ENCODE measurements at places on chromosomes 5 and 9.

GRCh38 chr9:100084734-100085133, 14.1 kb downstream of the ERP44 start:
- no peak for DNase-seq

DNA sequence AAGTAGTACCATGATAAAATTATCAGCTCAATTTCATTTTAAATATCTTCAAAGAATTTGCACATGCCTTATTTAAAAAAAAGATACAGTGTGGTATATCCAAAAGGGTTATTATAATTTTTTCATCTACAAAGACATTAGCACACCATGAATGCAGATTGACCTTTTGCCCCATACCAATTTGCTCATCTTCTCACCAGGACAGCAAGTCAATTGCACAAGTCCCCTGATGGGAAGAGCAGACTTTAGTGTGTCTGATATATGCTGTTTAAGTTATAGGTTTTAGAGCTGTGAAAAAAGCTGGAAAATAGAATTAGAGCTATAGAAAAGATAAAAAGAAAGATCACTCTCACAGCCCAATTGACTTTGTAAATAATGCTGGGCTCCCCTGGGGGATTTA, 325.8 kb upstream of the CDH6 start:
- no peak for DNase-seq

DNA sequence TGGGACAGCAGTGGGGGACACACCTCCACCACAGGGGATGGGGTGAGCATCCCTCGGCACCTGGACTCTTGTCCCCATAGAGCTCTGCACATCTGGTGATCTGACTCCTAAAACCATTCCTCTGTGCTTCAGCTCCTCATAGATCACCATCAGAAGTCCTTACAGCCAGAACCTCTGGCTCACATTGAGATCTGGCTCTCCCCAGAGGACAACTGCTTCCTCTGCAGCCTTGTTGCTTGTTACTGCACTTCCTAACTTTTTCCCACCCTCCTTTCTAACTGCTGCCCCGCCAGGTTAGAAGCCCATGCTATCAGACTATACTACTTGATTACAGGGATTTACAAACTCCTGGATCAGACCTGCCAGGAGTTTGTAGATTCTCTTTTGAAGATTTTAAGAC, 64.5 kb downstream of the ARSB start:
- DNase-seq, result no peak

GRCh38 chr5:39422728-39423285, 2.0 kb downstream of the DAB2 start:
- no peak for DNase-seq

DNA sequence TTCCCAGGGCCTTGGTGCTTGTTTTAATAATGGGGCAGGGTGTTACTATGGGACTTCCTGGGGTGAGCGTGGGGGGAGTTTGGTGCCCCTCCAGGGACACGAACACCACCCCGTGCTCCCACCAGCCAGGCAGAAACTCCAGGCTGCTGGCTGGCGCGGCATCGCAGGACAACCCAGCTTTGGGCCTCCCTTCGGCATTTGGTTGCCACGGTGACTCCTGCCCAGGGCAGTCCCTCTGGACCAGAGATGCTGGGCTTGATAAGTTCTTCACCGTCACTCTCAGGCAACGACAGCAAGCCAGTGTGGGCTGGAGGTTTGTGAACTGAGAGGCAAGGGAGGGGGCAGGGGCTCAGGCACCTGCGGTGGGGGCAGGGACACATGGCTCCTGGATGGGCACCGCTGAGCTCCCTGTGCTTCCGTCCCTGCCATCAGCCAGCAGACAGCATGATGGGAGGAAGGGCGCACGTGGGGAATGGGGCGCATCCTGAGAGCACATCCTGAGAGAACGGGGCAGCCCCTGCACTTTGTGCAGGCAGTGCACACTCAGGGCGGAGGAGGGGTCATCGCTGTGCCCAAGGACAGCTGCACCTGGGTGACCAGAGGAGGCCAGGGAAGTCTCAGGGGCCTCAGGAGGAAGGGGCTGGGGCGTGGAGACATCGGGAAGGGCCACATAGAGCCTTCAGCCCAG, 116.4 kb downstream of the RXRA start:
- no peak for DNase-seq

GRCh38 chr9:115596021-115596745, 478.2 kb upstream of the TNC start:
- no peak for DNase-seq

DNA sequence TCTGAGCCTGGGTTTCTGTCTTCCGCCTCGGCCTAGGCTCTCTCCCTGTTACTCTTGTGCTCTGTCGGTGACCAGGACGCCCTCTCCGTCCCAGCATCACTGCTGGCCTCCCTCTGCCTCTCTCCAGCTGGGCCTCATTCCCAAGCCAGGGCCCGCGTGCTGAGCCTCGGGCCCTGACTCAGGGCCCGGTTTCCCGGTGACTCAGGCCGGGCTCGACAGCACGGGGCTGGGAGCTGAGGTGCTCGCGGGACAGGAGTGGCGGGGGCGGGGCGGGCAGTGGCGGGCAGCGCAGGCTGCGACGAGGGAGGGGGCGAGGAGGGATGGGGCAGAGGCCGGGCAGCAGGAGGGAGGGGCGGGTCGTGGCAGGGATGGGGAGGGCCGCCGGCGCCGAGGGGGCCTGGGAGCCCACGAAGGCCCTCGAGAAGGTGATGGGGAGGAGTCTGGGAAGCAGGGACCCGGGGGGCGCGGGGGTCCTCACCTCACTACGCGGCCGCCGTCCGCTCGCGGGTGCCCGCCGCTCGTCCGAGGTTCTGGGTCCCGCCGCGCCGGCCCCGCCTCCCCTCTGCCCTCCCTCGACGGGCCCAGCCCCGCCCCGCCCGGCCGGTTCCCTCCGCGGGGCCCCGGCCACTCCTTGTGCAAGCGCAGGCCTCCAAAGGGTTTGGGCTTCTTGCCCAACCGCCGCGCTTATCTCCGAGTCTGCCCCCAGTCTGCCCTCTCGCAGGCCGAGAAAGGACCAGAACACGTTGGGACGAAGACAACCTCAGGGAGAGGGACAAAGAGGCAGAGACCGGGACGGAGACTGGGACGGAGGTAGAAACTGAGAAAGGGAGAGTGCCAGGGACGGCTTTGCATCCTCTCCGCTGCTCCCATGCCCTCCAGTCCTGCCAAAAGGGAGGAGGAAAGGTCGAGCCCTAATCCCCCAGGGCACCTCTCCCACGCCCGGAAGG, at the start of gene ARAP3:
ARAP3 (minus strand) TSS at position 536 of the 947 bp plus-strand sequence. CDS start 1,744 bp downstream, outside the sequence.
- DNase-seq, result peak; percentile 41

DNA sequence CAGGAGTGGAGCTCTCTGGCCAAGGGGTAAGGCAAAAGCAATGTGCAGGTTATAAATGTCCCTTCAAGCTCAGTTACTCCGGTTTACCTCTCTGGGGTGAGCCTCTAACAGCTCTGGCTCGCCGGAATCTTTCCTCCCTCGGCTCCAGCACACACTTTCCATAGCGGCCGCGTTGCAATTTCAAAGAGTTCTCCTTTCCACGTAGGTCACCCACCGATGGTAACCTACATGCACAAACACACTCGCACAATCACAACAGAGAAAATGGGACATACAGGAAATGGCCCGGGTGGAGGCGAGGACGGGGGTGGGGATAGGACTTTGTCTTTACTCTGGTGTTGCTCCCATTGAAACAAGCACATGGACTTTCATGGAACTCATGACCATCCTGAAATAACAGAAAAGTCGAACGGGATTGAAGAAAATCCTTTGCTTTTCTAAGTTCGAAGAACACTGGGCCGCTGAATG, 1.2 kb downstream of the LHFPL2 start:
- no peak for DNase-seq

GRCh38 chr9:85723215-85723614, 18.5 kb downstream of the AGTPBP1 start:
- DNase-seq, result peak; percentile 15

GRCh38 chr5:161093100-161093499, 241.1 kb upstream of the ATP10B start:
- DNase-seq, result no peak

- DNase-seq, result peak; percentile 49
These were observed at the start of gene CDKN2B-AS1 for GRCh38 chr9:21994556-21995005. Gene CDKN2B-AS1 (plus strand): TSS chr9:21994791.

DNA sequence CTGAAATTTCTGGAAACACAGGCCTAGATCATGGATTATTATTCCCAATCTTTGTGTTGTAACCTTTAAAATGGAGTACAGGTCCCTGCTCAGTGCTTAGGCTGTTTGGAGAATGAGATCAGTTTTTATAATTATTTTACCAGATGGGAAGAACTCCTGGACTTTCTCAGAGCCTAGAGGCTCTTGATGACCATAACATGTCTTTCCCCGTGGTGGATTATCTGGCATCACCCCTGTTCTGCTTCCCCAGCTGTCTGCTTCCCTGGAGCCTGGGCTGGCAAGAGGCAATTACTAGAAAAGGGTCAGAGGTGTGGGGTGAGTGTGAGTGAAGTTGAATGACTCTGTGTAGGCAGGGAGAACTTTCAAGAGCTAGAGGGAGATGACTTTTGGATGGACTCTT, 143.0 kb downstream of the CARTPT start:
- no peak for DNase-seq

DNA sequence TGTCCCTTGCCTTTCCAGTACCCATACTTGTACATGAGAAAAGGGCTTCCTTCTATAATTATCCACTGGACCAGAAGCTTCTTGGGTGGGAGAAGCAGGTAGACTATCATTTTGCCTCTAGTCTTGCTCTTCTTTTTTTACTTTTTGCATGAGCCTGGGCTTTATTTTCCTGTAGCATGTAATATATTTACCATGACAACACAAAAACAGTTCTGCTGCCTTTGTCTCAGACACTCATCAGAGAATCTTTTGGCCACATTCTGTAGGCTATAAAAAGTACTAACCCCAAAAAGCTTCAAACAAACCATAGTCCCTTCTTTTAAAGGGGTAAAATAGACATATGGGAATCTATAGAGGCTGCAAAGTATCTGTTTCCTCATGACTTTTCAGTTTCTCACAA, 339.2 kb upstream of the PIK3R1 start:
- no peak for DNase-seq

- no peak for DNase-seq
These were observed 52.1 kb downstream of the NSG2 start for GRCh38 chr5:174097486-174098185.

GRCh38 chr5:74626386-74627222, 13.9 kb downstream of the ENC1 start:
- DNase-seq, result no peak

- DNase-seq, result no peak
These were observed 182.2 kb upstream of the TARS1 start for GRCh38 chr5:33258553-33258952.

GRCh38 chr9:101711330-101711941, 27.0 kb downstream of the GRIN3A start:
- DNase-seq, result peak; percentile 4

GRCh38 chr5:53956632-53957031, 353.7 kb downstream of the ARL15 start:
- no peak for DNase-seq

DNA sequence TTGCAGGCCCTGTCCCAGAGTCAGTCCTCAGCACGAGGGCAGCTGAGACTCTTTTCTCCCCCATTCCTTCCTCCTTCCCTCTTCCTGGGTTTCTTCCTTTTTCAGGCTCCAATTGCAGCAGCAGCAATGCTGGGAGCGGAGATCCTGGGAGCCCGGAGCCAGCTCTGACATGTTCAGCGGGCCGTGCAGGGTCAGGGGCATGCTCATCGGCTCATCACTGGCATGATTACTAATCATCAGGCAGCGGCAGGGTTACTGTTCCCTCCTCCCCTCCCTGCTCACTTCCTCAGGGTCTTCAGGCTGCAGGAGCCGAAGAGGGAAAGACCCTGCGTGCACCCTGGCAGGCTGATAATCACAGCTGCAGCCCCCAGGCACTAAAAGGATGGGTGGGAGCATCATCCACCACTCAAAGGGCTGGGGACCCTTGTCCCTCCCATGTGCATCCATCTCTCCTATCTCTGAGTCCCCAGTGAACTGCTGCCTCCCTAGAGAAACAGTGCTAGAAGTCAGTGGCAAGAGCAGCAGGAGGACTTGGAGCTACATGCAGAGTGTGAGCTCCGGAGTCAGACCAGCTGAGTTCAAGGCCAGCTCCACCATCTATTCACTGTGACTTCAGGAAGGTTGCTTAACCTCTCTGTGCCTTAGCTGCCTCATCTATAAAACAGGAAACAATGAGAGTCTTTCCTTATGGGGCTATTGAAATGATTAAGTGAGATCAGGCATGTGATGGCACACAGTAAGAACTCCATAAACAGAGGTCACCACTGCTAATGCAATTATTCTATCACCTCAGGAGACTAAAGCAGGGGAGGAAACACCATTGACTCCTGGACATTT, 7.8 kb upstream of the KCNIP1 start:
- no peak for DNase-seq

DNA sequence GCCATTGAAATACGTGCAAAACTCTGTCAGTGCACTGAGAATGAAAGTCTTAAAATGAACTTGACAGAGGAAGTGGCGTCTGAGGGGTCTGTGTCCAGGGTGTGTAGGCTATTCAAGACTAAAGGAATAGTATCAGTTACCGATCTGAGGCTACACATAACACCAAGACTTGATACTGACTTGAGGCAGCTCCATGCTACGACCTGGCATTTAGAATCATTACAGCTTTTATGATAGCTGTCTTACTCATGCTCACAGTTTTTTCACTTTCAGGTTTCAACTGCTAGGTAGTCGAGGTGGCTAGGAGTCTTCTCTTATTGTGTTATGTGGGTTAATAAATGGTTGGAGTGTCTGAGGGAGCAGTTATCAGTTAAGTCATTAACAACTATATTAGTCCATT, 92.8 kb upstream of the SLCO6A1 start:
- no peak for DNase-seq

GRCh38 chr5:153136910-153137614, 353.4 kb upstream of the GRIA1 start:
- no peak for DNase-seq

GRCh38 chr9:135256581-135257354, 169.3 kb downstream of the OLFM1 start:
- DNase-seq, result no peak

GRCh38 chr9:104858846-104859245, 69.1 kb downstream of the ABCA1 start:
- DNase-seq, result no peak

DNA sequence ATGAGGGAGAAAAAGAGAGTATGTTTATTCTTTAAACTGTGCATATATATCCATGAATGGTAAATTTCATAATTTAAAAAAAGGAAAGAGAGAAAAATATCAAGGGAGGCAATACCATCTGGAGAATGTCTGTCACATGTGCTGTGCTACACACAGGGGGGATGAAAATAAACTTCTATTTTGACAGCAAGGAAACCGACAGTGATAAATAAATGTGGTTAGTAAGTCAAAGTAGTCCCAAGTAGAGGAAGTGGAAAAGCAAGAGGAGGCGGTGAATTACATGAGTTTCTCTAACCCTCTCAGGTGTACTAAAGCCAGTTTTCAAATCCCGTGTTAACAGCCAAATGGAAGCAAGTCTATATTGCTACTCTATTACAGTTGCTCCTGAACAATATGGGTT, 83.3 kb downstream of the ICE1 start:
- DNase-seq, result no peak

- DNase-seq, result no peak
These were observed 15.6 kb upstream of the NREP start for GRCh38 chr5:111772456-111773122.

All from activated CD4-positive, alpha-beta T cell treated with anti-CD3 and anti-CD28 coated beads for 4 hours (primary cell).